Forelimb muscle (tissue), 1 donor: ENCODE measurements at places on chromosomes 12 and 14.

GRCh38 chr12:117227000-117227653, 36.9 kb upstream of the FBXO21 start:
- no peak for DNase-seq

DNA sequence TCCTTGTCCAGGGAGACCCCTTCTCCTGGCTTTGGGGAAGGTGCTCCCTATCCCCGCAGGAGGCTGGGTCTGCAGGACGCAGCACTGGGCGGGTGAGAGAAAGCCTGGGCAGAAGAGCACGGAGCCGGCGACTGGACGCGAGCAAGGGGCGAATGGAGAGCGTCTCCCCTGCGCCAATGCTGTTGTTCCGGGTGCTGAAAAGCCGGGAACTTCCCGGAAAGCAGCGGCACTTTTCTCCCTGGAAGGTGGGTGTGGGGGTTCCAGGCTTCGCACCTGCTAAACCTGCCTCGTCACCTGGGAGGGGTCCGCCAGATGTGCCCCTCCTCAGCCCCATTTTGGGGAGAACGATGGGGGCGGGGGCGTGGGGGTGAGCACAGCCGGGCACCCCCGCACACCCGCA, 417.1 kb upstream of the TMTC1 start:
- no peak for DNase-seq

- DNase-seq: no peak
Observed at GRCh38 chr12:47852096-47852571, 32.4 kb upstream of the HDAC7 start.

DNA sequence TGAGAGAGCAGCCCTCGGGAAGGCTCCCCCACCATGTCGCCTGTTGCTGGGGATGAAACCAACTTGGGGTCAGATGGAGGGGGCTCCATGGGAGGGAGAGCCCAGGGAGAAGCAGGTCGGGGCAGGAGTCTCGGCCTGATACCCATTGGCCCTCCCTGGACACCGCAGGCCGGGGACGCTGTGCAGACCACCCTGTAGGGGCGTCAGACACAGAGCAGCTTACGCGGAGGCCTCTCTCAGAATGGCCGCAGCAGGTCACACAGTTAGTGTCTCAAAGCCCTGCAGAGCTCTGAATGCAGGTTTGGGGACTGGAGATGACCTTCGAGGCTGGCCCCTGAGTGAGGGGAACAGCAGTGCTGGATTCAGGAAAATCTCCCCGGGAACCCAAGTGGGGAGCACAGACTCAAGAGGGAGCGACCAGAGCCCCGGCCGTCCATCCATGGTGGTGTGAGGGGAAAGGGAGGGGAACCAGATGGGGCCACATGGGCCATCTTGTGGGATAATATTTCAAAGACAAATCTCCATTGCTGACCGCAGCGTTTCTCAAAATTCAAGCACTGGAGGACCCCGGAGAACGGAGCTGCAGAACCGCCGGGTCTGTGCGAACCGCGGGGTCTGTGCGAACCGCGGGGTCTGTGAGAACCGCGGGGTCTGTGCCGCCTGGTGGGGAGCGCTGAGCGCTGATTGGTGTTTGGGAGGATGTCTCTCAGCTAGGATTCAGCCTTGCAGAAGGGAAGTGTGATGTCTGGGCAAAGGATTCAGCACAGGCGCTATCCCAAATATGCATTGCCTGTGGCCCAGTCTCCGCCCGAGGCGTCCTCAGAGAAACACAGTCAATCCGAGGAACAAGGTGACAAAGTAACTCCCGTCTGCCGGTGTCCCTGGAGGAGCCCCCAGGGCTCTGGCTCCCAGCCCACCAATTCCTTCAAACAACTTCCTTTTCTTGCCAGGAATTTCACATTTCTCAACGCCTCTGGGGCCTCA, 324.4 kb upstream of the RTL1 start:
- DNase-seq: no peak

- DNase-seq: no peak
Observed at GRCh38 chr14:101064121-101064661, 160.7 kb upstream of the RTL1 start.

DNA sequence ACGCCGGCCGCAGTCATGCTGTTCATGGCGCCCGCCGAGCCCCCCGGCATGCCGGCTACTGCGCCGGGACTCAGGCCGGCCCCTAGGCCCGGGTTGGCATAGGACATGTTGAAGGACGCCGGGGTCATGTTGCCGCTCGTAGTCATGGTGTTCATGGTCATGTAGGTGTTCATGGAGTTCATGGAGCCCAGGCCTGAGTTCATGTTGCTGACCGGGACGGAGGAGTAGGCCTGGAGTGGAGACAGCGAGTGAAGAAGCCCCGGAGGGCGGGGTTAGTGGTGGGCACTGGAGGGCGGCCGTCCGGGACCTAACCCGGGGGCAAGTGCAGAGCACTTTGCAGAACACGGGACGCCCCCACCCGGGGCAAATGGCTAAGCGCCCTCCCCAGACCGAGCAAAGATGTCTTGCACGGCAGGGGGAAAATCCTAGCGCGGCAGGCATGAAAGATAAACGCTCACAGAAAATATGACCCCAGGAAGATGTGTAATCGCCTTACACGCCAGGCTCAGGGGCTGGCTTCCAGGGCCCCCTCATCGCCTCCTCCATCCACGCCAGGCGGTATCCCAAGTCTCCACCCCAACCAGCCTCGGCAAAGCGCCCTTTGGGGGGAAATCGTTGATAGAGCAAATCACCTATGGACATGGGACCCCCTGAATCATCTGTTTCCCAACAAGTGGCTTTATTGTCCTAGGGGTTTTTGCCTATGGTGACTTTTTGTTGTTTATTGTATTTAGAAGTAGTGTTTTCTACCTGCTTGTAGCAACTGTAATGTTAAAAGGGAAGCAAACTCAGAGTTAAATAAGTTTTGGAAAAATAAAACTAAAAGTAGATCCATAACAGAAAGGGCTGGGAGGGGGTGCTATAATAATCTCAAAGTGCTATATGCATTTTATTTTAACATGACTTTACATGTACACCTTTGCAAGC, 2.3 kb downstream of the FOXA1 start:
- no peak for DNase-seq

GRCh38 chr12:78240827-78241226, 410.1 kb downstream of the NAV3 start:
- no peak for DNase-seq

GRCh38 chr14:35123388-35123703, 994 bp downstream of the PRORP start:
- DNase-seq: no peak

DNA sequence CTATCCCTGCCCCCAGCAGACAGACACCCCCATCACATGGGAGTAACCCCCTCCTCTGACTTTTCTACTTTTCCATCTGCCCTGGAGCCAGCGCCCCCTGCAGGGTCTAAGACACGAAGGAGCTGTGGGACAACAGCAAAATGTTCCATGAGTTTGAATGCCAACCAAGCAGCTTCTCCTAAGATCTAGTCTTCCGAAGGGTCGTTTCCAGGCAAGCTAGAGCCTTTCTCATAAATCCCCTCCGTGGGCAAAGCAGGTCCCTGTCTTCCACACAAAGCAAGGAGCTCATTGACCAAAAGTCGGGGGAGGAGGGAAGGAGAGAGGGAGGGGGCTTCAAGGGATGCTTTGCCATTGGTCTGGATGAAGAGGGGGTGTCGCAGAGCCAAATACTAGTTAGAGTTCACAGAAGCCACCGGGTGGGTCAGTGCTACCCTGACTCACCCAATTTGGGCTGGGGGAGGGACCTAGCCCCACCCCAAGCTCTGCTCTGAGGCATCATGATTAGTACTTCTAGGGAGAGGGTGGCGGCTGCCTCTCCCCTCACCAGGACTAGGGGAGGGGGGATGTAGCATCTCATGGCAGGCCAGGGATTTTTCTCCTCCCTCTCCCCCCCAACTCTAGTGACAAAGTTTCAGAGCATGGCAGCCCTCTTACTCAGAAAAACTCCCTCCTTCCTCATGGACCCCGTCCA, 1.6 kb downstream of the MSI1 start:
- DNase-seq: no peak

- no peak for DNase-seq
Observed at GRCh38 chr12:85639834-85640233, 196.4 kb downstream of the RASSF9 start.

- no peak for DNase-seq
Observed at GRCh38 chr12:85572956-85573355, 263.3 kb downstream of the RASSF9 start.

- no peak for DNase-seq
Observed at GRCh38 chr12:89251342-89252271, 100.7 kb downstream of the DUSP6 start.

GRCh38 chr12:44816446-44817017, 59.6 kb downstream of the NELL2 start:
- DNase-seq: no peak

DNA sequence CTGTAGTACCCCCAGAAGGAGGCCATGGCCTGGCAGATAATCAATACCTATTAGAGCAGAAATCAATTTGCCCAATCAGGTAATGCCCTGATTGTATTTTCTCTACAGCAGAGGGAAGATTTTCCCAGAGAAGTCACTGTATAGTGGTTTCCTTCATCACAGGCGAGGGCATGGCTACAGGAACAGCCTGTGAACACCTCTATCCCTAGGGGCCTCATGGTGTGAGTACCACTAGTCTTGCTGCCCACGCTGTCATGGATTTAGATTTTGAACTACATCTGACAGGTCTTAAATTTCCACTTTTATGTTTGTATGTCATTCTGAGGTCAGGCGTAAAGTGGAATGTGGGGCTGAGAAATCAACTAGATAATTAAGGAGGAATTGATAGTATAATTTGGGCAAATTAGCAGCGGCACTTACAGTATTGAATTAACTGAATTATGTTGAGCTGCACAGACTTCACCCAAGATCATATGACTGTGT, 42.4 kb upstream of the STXBP6 start:
- DNase-seq: no peak

- DNase-seq: no peak
Observed at GRCh38 chr14:80872645-80873044, 68.9 kb downstream of the CEP128 start.
